Stimulated activated CD8-positive, alpha-beta memory T cell treated with anti-CD3 and anti-CD28 coated beads, Interleukin-15, amount 100 ng/mL, for 24 hours (primary cell): ENCODE measurements at places on chromosomes 11 and 22.

GRCh38 chr22:10741210-10741609, 4786.8 kb upstream of the OR11H1 start:
- no peak for DNase-seq

- no peak for DNase-seq
These were observed 828.6 kb downstream of the TBC1D22A start for GRCh38 chr22:47591016-47591415.

- no peak for DNase-seq
These were observed 5.6 kb downstream of the DYNC2H1 start for GRCh38 chr11:103114836-103115235.

GRCh38 chr11:11407065-11407762, 54.2 kb upstream of the CSNK2A3 start:
- DNase-seq: no peak

DNA sequence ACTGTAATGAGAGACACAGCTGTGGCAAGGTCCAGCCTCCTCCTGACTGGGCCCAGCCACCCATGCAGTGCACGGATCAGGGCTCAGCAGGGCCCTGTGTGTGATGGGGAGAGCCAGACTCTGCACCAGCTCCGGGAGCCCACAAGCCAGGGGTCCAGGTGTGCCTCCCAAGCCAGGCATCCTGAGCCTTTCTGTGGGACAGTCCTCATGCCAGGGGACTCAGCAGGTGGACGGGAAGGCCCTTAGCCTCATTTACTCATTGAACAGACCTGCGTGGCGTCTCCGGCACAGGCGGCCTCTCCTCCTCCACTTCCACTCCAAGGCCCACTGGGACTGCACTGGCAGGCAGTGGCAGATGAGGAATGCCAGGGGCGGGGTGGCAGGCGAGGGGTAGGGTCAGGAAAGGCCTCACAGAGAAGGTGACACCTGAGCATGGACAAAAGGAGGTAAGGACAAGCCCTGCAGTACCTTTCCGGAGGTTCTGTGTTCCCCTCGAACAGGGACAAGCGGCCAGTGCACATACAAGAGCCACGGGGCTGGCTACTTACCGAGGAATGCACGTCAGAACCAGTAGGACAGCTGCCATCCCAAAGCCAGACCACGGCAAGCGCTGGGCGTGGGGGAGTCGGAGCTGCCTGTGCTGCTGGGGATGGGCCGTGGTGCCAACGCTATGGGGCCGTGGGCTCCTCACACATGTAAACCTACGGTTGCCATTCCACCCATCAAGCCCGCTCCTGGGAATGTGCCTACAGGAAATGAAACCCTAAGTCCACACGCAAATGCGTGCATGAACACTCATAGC, 52.7 kb downstream of the IGF2 start:
- DNase-seq: no peak

DNA sequence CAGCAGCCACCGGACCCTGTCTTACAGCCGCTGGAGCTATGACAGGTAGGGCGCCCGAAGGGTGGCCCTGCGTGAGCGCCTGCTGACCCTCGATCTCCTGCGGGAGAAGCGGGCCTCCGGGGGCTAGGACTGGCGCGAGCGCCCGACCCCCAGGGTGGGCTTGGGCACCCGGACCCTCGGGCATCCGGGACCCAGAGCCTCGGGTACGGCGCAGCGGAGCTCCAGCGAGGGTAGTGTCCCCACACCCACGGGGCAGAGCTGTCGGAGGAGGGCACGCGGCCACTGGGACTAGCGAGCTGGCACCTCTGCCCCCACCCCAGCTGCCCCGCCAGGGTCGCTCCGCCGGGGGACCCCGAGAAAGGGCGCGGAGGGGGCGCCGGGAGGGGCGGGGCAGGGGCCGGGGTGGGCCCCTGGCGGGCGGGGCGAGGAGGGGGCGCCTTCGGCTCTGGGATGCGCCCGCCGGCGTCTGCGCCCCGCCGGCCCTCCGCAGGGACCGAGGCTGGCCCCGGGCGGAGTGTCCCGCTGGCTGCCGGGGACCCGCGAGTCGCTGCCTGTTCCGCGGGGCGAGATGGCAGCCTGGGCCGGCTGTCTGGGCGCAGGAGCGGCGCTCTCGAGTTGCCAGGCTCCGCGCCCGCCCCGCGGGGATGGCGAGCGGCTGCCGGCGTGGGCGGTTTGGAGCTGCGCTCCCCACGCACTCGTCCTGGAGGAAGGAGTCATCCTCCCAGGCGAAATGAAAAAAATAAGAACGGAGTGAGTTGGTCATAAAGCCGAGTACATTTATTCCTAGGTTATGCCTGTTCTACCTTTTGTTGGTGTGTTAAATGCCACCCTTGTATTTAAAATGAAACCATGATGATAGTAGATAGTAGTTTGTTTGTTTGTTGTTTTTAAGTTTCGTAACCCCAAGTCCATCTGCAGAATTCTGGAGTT, 32.4 kb downstream of the EIF3F start:
- no peak for DNase-seq
